CD8-positive, alpha-beta T cell (primary cell): ENCODE measurements at places on chromosomes 6 and 20. TPM values are rescaled to one million over a fixed set of nuclear protein-coding genes. Genes with fewer than 3 reads are reported as not detected.

TMEM151B gene
- total RNA-seq = not detected

STMN3 gene
- total RNA-seq = 64.2 TPM

CTAGE9 gene
- total RNA-seq = not detected

ZCCHC3 gene
- total RNA-seq = 21.8 TPM

DNA sequence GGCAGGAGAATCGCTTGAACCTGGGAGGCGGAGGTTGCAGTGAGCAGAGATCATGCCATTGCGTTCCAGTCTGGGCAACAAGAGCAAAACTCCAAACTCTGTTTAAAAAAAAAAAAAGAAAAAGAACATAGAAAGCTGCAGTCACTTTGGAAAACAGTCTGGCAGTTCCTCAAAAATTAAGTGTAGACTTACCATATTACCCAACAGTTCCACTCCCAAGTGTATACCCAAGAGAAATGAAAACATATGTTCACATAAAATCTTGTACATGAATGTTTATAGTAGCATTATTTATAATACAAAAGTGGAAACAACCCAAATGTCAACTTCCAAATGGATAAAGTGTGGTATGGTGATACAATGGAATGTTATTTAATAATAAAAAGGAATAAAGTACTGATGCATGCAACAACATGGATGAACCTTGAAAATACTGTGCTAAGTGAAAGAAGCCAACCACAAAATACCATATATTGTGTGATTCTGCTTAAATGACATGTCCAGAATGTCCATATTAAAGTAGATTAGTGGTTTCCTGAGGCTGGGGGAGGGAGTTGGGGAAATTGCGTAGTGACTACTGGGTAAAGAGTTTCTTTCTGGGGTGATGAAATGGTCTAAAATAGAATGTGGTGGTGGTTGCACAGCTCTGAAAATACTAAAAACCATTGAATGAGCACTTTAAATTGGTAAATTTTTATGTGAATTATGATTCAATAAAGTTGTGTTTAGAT is 62.9 kb downstream of the SUN5 start:
- DNase-seq = no peak

- DNase-seq = no peak
Observed at GRCh38 chr6:146087386-146087785, 58.5 kb downstream of the GRM1 start.

GRCh38 chr6:14910692-14911547 is 334.9 kb upstream of the JARID2 start:
- no peak for DNase-seq

GRCh38 chr20:32360333-32360634 is 2.2 kb downstream of the ASXL1 start:
- no peak for DNase-seq

DNA sequence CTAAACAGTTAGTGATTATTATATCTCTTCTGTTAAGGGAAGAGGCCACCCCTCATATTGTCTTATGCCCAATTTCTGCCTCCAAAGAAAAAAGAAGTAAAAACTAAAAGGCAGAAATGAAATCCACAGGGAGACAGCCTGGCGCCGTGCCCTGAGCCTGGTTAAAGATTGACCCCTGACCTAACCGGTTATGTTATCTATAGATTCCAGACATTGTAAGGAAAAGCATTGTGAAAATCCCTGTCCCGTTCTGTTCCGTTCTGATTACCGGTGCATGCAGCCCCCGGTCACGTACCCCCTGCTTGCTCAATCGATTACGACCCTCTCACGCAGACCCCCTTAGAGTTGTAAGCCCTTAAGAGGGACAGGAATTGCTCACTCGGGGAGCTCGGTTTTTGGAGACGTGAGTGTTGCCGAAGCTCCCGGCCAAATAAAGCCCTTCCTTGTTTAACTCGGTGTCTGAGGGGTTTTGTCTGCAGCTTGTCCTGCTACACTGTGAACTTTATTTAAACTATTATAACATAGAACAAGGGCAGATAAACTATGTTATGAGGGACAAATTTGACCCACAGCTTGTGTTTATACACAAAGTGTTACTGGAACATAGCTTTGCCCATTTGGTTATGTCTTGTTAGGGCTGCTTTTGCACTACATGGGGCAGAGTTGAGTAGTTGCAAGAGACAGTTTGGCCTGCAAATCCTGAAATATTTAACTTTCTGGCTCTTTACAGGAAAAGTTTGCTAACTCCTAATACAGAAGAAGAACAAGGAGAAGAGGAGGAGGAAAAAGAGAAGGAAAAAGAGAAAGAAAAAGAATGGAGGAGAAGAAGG is 49.6 kb downstream of the CD24 start:
- no peak for DNase-seq

DNA sequence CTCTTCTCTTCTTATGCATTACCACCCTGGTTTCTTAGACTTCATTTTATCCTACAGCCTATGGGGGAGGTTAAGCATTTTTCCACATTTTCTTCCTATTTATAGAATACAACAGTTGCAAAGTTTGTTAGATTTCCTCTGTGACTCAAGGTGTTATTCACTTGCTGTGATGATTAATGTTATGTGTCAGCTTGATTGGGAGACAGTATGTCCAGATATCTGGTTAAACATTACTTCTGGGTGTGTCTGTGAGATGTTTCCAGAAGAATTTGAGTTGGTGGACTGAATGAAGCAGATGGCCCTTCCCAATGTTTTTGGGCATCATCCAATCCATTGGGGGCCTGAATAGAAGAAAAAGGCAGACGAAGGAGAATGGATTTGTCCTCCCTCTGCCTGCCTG is 131.3 kb downstream of the C6orf118 start:
- no peak for DNase-seq

GRCh38 chr6:118263921-118264486 is 284.1 kb upstream of the PLN start:
- no peak for DNase-seq

DNA sequence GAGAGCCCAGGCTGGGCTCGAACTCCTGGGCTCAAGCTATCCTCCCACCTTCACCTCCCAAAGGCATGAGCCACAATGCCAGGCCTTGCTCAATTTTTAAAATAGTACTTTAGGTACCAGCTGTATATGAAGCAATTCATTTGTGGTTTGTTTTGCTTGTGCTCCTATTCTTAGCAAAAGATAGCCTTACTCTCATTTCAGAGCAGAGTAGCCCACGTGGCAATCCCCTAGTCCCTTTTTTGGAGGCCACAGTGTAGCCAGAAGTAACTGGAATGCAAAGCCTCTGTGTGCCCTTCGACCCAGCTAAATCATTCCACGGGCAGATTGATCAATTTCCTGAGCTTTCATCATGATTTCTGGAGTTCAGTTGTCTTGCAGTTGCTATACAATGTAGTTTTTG is 372.2 kb downstream of the NRN1 start:
- no peak for DNase-seq

DNA sequence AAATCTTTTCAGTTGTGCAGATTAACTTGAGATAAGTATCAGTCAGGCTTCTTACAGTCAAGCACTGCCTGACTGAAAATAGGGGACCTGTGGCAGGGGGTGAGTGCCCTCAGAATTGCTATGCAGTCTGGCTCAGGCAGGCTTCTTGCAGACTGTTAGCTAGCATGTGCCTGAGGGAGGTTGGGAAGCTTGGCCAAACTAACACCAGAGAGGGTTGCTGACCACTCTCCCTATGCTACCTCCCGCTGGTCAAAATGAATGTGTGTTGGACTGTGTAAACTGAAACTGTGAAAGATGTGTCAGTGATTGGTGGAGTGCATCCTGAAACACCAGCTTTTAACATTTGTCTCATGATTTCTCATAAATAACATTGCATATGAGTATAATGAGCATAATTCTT is 622.3 kb upstream of the IMPG1 start:
- no peak for DNase-seq

GRCh38 chr20:31719644-31720485 is 2.8 kb downstream of the BCL2L1 start:
- no peak for DNase-seq

DNA sequence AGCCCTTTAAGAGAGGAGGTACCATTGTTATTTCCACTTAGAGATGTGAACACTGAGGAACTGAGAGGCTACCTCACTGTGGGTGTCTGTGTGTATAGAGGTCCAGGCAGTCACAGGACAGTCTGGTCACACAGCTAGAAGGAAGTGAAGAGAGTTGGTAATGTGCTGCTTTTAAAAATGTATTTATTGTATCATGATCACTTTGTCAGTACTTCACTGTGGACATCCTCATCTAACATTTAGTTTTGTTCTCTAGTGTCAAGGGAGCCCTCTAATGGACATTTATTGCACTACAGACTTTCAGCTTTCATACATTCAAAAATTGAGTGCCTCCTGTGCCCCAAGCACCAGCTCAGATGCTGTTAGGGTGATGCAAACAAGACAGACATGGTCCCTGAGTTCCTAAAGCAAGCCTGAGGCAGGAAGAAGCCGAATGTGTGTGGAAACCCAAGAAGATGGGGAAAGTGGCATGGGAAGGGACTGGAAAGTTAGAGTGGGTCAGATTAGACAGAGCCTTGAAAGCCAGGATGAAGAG is 123.0 kb downstream of the SLC16A10 start:
- no peak for DNase-seq

- no peak for DNase-seq
Observed at GRCh38 chr6:112651239-112651638, 304.1 kb downstream of the RFPL4B start.
